ENCODE measurements at places on chromosomes 6 and 20. TPM values are rescaled to one million over a fixed set of nuclear protein-coding genes. Genes with fewer than 3 reads are reported as not detected.

The HFE gene
- 1.7 TPM for total RNA-seq

The ACTL10 gene
- total RNA-seq = 1.2 TPM

The TBX18 gene
- total RNA-seq = 0.90 TPM

The F13A1 gene
- 24.3 TPM for total RNA-seq

The IL17A gene
- 0.05 TPM for total RNA-seq

The RNF144B gene
- total RNA-seq = 6.1 TPM

The TRIM15 gene
- total RNA-seq = 0.19 TPM

The BANF2 gene
- total RNA-seq = 0.14 TPM

The HLA-DQA2 gene
- total RNA-seq = 45.0 TPM

The DTNBP1 gene
- total RNA-seq = 8.0 TPM

The SPTLC3 gene
- total RNA-seq = 3.4 TPM

The NR2E1 gene
- 0.05 TPM for total RNA-seq

All from thymus (tissue), 14 donors.